Liver (tissue), 10 donors: ENCODE measurements at places on chromosomes 12 and 14. TPM values are rescaled to one million over a fixed set of nuclear protein-coding genes. Genes with fewer than 3 reads are reported as not detected.

The P2RX2 gene
- total RNA-seq: not detected

The RTN1 gene
- total RNA-seq: 0.33 TPM

The TMEM119 gene
- total RNA-seq: 2.6 TPM

The PGF gene
- 4.5 TPM for total RNA-seq

DNA sequence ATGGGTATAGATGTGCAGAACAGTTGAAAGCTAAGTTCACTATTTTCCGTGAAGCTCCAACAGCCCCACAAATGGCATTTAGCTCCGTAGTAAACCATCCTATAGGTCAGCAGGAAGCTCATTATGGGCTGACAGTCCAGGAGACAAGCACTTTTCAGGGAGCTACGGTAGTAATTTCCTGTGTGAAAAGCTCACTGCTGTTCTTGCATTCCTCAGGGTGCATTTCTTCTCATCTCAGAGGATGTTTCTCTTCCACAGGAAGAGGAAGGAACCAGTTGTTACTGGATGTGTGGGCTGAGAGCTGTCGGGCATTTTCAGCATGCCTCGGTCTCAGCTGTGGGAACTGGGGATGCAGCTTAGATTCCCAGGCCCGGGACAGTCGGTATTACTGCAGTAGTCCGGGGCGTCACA lies 72.8 kb downstream of the GALNT4 start:
- no peak for DNase-seq

GRCh38 chr14:24277606-24278321 lies 6.4 kb upstream of the RABGGTA start:
- no peak for DNase-seq

GRCh38 chr12:74985293-74985985 lies 224.2 kb downstream of the KCNC2 start:
- DNase-seq: no peak

- no peak for DNase-seq
These were observed 222.1 kb downstream of the SYT1 start for GRCh38 chr12:79086541-79087296.

DNA sequence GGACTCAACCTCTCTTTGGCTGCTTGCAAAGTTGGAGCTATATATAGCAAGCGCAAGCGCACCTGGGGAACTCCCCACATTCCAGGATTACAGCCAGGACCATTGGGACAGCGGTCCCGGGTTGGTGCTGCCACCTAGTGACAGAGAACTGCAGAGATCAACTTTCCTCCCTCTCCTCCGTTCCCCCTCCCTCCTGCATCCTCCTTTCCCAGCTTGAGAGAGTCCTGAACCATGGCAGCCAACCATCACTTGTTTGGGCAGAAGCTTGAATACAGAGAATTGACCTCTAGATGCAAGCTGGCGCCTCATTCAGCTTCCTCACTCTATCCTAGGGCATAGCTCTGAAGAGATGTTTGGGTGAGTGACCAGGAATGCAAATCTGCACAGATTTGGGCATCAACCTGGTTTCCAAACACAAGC lies 17.4 kb upstream of the FLVCR2 start:
- peak; percentile 62 for DNase-seq

GRCh38 chr14:23382276-23382675 lies 5.4 kb downstream of the CMTM5 start:
- DNase-seq: no peak
